A375 (cell line): ENCODE measurements at places on chromosomes 4 and X. TPM values are rescaled to one million over a fixed set of nuclear protein-coding genes. Genes with fewer than 3 reads are reported as not detected.

Gene MAN2B2
- total RNA-seq, result 5.8 and 9.0 TPM in 2 replicates

Gene MAGEA12
- total RNA-seq, result 115 and 120 TPM in 2 replicates

Gene AMBN
- total RNA-seq, result not detected in 2 replicates

Gene AR
- total RNA-seq, result 2.2 and 3.4 TPM in 2 replicates

Gene SLC6A14
- total RNA-seq, result not detected in 2 replicates

Gene CXCL9
- not detected in 2 replicates for total RNA-seq
